ENCODE measurements at places on chromosomes 11 and 22. TPM values are rescaled to one million over a fixed set of nuclear protein-coding genes. Genes with fewer than 3 reads are reported as not detected.

EFCAB6 gene
- total RNA-seq, result 0.40 TPM

E2F8 gene
- 1.2 TPM for total RNA-seq

SERHL2 gene
- 2.1 TPM for total RNA-seq

- DNase-seq, result no peak
Observed at GRCh38 chr11:20250644-20251247, 90.5 kb upstream of the DBX1 start.

LRRC4C gene
- total RNA-seq, result 0.12 TPM

DNA sequence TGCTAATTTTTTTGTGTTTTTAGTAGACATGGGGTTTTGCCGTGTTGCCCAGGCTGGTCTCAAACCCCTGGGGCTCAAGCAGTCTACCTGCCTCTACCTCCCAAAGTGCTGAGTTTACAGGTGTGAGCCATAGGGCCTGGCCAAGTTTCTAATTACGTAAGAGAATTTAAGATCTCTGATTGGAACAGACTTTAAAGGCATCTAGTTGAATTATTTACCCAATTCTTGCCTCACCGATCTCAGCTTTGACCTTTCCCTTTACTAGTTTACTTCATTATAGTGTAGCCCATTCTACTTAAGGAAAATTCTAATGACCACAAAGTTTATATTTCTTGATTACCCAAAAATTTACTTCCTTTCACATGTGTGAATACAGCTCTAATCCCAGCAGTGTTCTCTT is 81.6 kb downstream of the YAP1 start:
- no peak for DNase-seq

DNA sequence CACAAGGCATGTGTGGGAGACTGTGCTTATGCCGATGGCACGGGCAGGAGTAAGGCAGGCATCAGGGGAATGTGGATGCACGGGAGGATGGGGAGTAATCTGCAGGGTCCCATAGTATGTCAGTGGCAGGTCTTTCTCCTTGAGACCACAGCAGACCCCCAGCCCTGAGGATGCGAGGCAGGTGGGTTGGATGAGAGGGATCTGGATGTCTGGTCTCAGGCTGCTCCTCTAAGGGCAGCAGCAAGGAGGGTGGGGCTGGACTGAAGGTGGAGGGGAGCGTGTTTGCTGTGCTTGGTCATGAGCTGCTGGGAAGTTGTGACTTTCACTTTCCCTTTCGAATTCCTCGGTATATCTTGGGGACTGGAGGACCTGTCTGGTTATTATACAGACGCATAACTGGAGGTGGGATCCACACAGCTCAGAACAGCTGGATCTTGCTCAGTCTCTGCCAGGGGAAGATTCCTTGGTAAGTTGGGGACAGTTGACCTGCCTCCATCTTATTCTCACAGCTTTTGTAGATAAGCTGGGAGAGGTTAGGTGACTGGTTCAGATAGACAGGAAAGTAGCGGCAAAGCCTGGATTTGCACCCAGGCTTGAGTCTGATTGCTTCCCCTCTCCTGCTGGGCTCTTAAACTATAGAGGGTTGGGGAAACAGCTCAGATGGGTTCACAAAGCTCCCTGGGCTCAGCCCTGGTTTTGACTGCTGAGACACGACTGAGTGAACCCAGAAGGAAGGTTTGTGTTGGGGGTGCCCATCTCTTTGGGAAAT is at the start of gene APOL1:
APOL1 (plus strand) TSS at position 380 of the 769 bp plus-strand sequence. CDS start 1,823 bp downstream, outside the sequence.
- DNase-seq, result peak; percentile 26

CLDN5 gene
- not detected for total RNA-seq

GRCh38 chr11:130180896-130181294 is 21.3 kb downstream of the ST14 start:
- DNase-seq, result no peak

PANX3 gene
- total RNA-seq, result not detected

ASPHD2 gene
- total RNA-seq, result 0.77 TPM

GLYAT gene
- not detected for total RNA-seq

Data from NCI-H460 (cell line).